CD4-positive, alpha-beta T cell treated with Interleukin-17A for 1 hour (primary cell): ENCODE measurements at places on chromosomes 3 and 15.

DNA sequence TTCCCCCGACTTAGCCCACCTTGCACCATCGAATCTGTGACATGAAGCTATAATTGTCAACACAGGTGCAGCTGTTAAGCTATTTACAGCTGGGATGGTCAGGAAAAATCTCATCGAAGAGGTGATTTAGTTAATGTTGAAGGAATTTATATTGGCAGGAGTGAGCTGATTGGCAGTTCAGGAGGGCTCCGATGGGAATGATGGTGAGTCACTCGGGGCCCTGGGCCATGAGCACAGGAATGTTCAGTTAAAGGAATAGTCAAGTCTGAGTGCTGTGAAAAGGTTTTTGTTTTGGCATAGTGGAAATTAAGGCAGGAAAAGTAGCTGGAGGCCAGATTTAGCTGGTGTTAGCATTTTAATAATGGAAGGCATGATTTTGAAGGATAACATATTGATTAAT is 95.7 kb downstream of the OXSM start:
- no peak for DNase-seq

- DNase-seq: peak; percentile 29
Measured at GRCh38 chr15:41501191-41501917, 7.7 kb downstream of the ITPKA start.

DNA sequence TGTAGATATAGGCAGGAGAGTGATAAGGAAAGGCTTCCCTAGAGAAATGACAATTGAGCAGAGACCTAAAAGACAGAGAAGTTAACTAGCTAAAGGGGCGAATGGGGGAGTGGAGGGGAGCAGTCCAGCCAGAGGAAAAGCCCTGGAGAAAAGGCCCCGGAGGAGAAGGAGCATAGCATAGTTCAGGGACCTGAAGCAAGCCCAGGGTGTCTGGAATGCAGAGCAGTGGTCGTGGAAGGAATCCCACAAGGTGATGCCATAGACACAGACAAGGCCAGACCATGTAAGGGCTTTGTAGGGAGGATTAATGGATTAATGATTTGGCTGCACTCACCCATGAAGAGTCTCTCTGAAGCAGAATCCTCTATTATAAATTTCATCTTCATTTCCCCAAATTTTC is 45.8 kb upstream of the LRRN1 start:
- DNase-seq: no peak

GRCh38 chr3:178546079-178546478 is 9.8 kb downstream of the KCNMB2 start:
- DNase-seq: no peak

DNA sequence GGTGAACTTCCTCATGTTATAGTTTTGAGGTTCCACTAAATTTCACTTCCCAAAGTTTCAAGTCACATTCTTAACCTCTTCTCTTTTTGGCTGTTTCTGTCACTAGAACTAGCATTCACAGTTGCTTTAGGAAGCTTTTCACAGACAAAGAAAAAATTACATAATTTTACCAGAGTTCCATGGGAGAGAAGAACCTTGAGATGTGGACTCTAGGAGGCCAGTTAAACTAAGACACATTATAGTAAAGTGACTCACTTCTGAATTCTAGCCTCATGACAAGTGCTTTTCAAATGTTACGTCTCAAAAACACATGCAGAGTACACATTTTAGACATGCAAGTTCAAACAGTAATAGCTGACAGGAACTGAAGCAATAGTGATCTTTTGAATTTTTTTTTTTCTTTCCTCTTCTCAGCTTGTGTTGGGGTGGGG is 39.9 kb upstream of the LRTM1 start:
- no peak for DNase-seq

- DNase-seq: no peak
Measured at GRCh38 chr3:31620656-31621055, 87.9 kb downstream of the STT3B start.

DNA sequence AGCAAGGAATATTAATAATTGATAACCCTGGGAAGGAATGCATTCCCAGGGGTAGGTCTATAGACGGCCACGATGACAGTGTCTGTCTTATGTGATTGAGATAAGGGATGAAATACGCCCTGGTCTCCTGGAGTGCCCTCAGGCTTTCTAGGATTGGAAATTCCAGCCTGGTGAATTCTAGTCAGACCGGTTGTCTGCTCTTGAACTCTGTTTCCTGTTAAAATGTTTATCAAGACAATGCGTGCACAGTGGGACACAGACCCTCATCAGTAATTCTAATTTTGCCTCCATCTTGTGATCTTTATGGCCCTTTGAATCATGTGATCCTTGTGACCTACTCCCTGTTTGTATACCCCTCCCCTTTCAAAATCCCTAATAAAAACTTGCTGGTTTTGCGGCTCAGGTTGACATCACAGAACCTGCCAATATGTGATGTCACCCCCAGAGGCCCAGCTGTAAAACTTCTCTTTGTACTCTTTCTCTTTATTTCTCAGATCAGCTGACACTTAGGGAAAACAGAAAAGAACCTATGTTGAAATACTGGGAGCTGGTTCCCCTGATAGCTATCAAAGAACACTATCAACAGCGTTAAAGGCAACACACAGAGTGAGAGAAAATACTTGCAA is 183.3 kb downstream of the PDE8A start:
- DNase-seq: no peak

- DNase-seq: no peak
Measured at GRCh38 chr3:145959457-145960088, 201.4 kb downstream of the PLOD2 start.

DNA sequence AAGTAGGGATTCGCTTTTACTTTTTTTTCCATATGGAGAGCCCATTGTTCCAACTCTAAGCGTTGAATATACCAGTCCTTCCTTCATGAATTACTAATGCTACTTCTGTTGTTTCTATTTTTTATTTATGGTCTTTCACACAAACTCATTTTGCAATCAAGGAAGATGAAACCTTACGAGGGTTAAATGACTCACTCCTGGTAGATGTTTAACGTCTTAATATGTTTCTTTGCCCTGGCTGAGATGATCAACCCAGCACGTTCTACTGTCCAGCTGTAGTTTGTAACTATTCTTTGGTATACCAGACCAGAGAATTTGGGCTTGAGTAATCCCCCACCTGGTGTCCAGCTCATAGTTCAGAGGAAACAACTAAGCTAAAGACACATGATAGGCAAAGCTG is 23.1 kb downstream of the CDCP1 start:
- DNase-seq: no peak

DNA sequence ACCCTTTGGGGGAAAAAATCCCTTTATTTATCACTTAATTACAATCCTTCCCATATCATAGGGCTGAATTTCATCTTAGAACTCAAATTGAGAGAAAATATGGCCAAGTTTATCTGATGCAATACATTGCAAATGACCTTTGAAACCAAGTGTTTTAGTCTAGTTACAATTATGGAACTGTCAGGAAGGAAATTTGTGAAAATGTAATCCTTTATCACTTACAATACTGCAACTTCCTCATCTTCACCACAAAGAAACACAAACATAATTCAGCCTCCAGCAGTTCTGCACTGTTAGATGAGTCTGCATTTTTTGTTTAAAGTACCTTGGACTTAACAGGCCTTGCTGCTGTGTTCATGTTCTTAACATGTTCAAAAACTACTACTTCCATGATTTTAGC is 4.6 kb downstream of the CCPG1 start:
- DNase-seq: no peak

GRCh38 chr3:34109021-34109420 is 310.6 kb downstream of the PDCD6IP start:
- DNase-seq: no peak

GRCh38 chr3:14911651-14912050 is 35.7 kb upstream of the NR2C2 start:
- no peak for DNase-seq

- no peak for DNase-seq
Measured at GRCh38 chr15:76368122-76368621, 31.6 kb downstream of the ISL2 start.

DNA sequence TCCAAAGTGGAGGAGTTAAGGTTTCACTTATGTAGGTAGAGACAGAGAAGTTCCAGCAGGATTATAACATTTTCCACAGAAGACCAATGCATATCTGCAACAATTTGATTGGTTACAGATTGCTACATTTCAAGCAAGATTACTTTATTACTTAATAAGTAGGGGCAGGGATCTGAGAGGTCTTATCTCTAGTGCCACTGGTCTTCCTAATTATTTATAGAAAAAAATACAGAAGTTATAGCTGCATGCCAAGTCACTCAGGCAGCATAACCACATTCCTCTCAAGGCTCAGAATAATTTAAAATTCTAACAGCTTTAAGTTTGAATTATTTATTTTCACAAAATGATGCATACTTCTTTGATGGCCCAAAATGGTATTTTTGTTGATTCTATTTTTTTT is 30.5 kb downstream of the RAD54L2 start:
- no peak for DNase-seq

GRCh38 chr3:61774279-61774890 is 213.0 kb downstream of the PTPRG start:
- DNase-seq: no peak

- no peak for DNase-seq
Measured at GRCh38 chr3:123096731-123097130, 29.9 kb downstream of the PDIA5 start.

GRCh38 chr3:137988982-137989381 is 21.0 kb upstream of the CLDN18 start:
- DNase-seq: no peak

DNA sequence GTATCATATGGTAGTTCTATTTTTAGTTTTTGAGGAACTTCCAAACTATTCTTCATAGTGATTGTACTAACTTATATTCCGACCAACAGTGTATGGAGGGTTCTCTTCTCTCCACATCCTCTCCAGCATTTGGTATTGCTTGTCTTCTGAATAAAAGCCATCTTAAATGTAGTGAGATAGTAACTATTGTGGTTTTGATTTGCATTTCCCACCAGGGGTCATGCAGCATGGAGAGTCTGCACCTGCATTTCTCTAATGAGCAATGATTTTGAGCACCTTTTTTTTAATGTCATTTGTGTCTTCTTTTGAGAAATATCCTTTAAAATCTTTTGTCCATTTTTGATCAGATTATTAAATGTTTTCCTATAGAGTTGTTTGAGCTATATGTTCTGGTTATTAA is 718.5 kb downstream of the ZBBX start:
- no peak for DNase-seq

- DNase-seq: no peak
Measured at GRCh38 chr3:64220161-64220914, 4.9 kb downstream of the PRICKLE2 start.

DNA sequence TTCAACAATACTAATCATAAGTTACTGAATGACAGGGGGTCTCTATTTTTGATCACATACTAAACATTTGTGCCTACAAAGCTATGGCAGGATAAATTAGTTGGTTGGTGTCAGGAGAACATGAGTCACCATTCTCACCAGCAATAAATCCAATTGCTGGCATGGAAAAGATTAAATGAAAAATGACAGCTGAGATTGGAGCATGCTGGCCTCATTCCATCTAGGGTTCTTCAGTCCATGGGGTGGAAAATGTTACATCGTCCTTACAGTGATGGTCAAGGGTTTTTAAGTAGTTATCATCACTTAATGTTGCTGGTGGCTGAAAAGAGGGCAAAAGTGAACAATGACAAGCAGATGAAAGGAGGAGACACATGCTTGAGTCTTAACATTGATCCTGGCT is 180.1 kb upstream of the BCL6 start:
- no peak for DNase-seq

DNA sequence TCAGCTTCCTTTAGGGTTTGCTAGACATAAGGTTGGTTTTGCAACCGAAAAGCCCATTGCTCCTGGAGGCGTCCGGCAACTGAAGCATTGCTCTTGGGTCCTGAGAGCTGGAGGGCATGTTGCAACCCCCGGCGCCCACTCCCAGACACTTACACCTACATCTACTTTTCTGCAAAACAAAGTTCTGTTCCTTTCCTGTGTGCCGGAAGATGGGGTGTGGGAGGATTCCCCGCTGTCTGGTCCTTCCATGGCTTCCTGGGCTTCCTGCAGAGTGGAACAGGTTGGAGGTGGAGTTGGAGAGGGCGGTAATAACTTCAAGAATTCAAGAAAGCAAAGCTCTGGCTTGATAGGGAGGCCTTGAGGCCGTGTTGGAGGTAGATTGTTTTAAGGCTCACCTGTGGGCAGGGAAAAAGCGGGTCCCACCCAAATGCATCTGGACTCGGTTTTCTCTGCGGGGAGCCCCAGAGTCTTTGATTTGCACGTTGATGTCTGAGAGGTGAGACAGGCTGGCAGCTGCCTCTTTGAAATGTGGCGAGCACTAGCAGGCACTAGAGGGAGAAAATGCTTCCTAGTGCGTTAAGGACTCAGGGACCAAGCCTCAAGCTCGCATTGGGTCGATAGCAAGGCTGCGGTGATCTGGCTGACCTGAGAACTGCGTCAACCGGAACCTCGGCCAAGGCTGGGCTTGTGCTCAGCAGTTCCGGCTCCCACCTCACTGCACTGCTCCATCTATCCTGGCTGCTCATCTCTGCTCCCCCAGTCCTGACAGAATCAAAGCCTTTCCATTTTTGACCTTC is 39.5 kb downstream of the NR2F2 start:
- DNase-seq: no peak

DNA sequence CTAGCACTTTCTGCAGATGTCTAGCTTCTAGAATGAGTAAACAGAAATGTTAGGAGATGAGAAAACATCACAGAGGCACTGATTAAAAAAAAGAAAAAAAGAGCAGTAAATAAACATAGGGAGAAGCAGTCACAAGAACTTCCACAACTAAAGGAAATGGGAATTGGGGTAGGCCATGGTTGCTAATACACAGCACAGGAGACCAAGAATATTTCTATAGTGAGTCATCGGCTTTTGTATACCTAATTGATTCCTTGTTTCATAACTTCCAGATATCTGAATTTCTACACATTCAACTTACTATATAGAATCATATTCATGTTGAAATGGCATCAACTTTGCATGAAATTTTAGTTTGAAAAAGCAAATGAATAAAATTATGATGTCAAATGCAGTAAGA is 47.3 kb upstream of the TCF12 start:
- DNase-seq: no peak

DNA sequence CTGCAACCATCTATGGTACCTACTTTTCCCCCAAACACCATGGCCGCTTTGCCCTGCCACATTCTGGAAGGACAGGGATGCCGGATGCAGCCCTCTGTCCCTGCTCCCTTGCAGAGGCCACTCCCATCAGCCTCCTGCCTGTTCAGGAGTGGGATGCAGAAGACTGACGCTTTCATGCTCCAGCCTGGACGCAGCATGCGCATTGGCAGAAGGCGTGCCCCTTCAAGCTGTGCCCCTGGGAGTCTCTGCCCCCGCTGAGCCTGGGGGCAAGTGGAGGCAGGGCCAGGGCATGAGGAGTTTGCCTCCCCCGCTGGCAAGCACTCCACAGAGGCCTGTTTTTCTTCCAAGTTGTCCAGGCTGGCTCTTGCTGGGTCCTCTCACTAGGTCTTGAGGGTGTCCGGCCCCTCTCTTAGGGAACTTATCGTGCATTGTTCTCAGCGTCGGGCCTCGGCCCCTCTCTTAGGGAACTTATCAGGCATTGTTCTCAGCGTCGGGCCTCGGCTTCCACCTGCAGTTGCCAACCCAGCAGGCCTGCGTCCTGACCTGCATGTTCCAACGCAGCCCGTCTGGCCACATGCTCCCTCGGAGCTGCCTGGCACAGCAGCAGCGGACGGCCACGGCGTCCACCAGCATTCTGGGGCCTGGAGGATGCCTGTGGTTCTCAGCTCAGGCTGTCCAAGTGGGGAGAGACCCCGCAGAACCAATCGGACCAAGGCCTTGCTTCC is 14.6 kb upstream of the SNRPA1 start:
- DNase-seq: no peak
